NCI-H1092 treated with DMSO at 0.1 percent for 48 hours (cell line): ENCODE measurements at places on chromosomes 4 and X.

DNA sequence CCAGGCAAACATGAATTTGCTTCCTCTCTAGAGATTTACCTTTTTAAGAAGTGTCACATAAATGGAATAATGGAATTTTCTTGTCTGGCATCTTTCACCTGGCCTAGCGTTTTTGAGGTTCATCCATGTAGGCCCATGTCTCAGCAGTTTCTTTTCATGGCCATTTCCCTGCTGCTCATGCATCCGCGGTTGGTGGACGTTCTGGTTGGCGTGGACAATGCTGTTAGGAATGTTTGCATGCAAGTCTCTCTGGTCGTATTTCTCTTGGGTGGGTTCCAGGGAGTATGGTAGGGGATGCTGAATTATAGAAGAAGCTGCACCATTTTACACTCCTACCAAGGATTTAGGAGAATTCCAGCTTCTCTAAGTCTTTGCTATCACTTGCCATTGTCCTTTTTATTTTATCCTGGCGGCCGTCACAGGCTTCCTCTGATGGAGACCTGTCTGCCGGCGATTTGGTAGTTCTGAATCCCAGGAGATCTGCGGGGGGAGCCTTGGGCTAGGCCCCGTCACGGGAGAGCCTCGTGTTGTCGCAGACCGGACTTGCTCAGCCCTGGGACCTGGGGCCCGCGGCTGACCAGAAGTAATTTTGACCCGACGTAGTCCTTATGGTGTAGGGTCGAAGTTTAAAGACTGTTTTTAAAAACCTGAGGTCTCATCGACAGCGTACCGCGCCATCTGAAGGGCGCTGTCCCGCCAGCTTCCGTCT lies 56.9 kb upstream of the TADA2B start:
- peak; percentile 19 for DNase-seq

DNA sequence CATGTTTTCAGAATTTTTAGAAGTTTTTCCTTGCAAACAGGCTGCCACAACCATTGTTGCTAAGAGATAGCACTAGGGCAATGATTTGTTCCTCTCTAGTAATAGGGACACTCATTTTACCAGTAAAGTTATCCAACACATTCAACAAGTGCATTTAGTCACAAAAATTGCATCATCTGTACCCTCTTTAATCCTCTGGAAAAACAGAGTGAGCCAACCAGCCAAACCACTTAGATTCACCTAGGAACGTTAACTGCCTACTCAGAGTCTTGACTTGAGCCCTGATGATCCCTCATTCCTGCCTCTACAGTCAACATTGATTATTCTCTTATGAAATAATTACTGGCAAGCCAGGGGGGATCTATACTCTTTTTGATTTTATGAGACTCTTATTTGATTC lies 17.0 kb upstream of the ADGRA3 start:
- no peak for DNase-seq

DNA sequence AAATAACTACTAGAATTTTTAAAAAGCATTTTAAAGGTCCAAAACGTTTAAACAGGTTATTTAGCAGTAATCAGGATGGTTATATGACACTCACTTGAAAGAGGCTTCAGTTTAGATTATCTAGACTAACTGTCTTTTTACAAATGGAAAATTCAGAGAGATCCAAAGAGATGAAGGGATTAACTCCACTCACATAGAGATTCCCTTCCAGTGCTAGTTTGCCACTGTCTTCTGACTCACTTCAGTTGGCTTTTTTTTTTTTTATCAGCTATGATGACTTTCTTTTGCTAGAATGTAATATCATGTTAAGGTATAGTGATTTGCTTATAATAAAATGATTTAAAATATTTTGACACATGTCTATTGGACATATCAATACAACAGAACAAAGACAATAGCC lies 43.8 kb downstream of the GALNT7 start:
- DNase-seq, result no peak

DNA sequence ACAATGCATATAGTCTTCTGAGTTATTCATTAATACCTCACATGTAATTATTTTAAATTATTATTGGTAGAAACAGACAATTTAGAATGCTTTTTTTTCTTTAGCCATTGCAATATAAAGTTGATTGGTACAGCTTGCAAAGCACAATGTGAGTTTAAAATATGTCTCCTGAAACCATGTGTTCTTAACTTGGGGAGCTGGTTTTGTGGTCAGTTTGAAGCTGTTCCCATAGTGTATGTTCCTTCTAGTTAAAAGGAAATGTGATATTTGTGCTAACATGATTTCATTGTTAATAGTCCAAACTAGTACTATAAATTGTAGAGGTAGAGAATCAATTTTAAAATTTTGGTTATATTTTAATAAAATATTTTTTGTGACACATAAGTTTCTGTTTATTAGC lies 247.2 kb downstream of the BMPR1B start:
- no peak for DNase-seq

DNA sequence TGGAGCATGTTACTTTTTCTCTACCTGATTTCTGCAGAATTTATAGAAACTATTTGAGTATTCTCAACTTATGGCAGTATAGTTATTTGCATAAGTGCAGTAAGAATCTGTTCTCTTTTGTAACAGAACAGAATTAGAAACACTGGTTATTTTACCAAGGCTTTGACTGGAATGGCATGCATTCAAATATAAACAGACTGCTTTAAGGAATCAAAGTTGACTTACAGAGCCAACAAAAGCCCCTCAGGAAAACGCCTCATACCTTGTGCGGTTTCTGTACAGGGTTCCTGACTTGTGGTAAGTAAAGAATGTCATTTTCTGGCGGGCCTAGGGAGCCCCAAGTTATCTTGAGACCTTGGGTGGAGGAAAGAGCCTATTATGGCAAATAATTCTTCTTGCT lies 97.1 kb downstream of the GPR143 start:
- DNase-seq, result no peak
